ENCODE measurements at places on chromosomes 7 and 10.

DNA sequence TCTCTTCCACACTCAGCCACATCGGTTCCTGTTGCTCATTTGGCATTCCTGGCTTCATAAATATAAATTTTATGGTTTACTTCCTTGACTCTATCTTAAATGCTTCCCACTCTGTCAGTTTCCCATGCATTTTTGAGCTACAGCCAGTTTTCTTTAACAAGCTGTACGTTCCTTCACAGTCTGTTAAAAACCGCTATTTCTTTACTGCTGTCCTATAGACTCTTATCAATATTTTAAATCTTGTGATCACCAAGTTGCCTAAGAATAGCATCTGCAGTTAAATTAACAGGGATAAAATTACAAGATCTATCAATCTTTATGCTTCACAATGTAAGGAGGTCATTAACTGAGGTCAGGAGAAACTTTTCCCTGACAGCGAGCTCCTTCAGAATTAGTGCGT lies 103.1 kb upstream of the RHOBTB1 start:
- DNase-seq = no peak

GRCh38 chr7:100911484-100911883 lies 15.8 kb upstream of the ACHE start:
- no peak for DNase-seq

- peak; percentile 44 for DNase-seq
Measured at GRCh38 chr7:23544913-23545354, 13.2 kb upstream of the TRA2A start.

GRCh38 chr7:34165466-34165865 lies 260.1 kb downstream of the BMPER start:
- DNase-seq = no peak

DNA sequence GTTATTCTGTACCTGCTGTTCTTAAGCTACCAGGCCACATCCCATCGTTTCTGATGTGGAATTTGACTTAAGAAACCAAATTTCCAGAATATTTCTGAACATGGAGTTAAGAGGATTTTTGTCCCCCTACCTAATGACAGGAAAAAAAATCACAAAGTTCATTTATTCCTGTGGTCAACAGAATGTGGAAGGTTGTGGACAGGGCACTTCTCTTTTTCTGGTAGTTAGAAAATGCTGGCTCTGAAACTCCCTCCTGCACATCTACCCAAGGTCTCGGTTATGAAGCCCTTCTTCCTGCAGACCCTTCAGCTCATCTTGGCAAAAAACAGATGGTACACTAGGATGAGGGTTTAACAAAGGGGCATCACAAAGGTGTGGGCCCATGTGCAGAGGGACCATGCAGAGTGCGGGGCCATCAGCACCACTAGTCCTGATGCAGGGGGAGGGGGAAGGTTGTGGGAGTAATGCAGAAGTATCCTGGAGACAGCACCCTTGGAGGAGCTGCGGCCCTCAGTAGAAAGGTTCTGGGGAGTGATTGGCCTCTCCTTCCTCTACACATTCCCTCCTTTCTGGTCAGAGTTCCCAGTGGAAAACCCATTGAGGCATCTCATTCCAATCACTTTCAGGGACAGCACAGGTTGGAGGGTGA lies 9.8 kb downstream of the ALOX5 start:
- no peak for DNase-seq

GRCh38 chr7:134991469-134992339 lies 5.4 kb downstream of the AGBL3 start:
- no peak for DNase-seq

DNA sequence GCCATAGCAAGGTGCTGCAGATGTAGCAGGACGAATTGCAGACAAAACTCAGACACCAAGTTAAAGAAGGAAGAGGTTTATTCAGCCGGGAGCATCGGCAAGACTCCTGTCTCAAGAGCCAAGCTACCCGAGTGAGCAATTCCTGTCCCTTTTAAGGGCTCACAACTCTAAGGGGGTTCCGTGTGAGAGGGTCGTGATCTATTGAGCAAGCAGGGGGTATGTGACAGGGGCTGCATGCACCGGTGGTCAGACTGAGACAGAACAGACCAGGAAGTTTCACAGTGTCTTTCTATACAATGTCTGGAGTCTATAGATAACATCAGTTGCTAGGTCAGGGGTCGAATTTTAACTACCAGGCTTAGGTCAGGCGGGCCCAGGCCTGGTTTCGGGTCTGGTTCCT lies 222.0 kb upstream of the C7orf33 start:
- no peak for DNase-seq

- peak; percentile 9 for DNase-seq
Measured at GRCh38 chr7:50208378-50208982, 96.0 kb upstream of the IKZF1 start.

- no peak for DNase-seq
Measured at GRCh38 chr10:3293581-3294431, 121.2 kb upstream of the PITRM1 start.

GRCh38 chr7:54799792-54800191 lies 40.8 kb upstream of the SEC61G start:
- DNase-seq = no peak

DNA sequence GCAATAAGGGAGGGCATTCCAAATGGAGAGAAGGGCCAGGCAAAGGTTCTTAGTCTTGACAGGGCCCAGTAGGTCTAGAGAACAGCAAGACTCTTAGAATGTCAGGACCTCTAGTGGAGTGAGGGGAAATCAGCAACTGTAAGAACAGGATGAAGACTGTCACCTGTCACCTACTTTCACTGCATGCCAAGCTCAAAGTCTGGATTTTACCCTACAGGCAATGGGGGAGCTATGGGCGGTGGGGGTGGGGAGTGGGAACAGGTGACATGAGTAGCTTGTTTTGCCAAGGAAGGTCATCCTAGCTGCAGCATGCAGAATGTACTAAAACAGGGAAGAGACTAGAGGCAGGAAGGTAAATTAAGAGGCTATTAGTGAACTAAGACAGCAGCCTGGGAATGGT lies 18.3 kb downstream of the GOT1 start:
- DNase-seq = no peak

GRCh38 chr10:70145666-70146488 lies 623 bp downstream of the TYSND1 start:
- DNase-seq = peak; percentile 81

DNA sequence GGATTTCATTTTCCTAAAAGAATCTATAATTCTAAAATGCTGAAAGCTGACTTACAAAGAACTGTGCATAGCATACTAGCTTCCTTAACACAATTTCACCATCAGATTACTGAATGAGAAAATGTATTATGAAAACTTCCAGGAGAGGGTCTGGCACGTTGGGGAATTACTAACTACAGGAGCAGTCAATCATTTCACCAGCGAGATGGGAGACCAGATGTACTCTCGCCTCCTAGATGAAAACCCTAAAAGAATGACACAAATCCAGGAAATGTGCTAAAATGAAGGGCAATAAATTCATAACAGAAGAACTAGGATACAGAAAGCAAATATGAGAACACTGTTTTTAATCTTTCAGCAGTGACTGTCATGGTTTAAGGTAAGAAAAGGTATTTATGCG lies 330.8 kb downstream of the ABCA13 start:
- DNase-seq = no peak

DNA sequence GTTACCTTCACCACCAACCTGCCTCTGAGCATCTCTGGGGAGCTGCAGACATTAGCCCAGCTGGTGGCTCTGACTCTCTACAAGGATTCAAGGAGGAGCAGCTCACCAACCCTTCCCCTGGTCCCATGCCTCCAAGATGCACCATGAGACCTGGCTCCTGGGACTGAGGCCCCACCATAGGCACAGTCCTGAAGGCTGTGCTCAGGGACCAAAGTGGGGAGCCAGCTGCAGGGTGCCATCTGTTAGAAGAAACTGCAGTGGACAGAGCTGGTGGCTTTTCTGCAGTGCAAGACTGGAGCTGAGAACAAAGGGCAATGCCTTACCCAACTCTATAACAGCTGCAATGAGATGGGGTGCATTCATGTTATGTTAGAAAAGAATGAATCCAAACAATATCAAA lies 581.6 kb downstream of the TCERG1L start:
- DNase-seq = no peak

DNA sequence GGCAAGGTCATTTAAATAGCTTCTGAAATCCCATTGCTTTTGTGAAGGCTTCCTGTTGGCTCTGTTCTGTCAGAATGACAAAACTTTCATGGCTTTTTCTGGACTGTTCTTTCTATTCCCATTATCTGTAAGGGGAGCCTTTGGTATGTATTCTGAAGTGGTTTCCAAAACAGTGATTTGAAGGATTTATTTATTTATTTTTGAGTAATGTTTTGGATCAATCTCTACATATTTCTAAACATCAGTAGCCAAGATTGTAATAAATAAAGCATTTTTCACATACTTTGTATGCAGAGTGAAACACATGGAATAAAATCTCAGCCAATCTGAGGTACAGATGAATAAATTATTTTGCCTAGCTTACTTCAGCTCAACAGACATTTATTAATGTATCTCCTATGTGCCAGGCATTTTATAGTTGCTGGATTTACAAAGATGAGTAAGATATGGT lies 121.1 kb downstream of the BBS9 start:
- no peak for DNase-seq

DNA sequence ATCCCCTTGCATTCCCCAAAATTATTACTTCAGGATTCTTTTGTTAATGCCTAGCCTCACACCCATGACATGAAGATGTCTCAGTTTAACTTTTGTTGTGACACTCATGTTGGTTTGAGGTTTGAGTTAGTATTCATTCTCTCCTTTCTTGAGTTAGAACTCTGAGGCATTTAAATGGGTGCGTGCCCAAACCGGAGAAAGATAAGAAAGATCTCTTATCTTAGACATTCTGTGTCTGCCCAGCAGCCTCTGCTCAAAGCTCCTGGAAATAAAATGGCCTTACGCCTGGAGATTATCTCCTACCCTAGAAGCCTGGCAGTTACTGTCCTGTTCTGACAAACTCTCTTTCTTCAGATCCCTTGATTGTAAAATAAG lies 26.3 kb downstream of the WBP1L start:
- no peak for DNase-seq

GRCh38 chr7:138388673-138389491 lies 71.2 kb upstream of the TRIM24 start:
- DNase-seq = no peak

DNA sequence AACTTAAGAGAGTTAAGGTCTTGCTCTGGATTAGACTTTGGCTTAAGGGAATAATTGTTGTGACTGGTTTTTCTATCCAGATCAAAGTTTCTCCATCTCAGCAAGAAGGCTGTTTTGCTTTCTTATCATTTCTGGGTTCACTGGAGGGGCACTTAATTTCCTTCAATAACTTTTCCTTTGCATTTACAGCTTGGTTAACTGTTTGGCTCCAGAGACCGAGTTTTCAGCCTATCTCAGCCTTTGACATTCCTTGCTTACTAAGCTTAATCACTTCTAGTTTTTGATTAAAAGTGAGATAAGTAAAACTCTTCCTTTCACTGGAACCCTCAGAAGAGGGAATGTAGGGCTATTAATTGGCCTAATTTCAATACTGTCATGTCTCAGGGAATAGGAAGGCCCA lies 76.4 kb downstream of the LARP4B start:
- no peak for DNase-seq

GRCh38 chr10:96896884-96897589 lies 64.9 kb downstream of the LCOR start:
- DNase-seq = no peak

DNA sequence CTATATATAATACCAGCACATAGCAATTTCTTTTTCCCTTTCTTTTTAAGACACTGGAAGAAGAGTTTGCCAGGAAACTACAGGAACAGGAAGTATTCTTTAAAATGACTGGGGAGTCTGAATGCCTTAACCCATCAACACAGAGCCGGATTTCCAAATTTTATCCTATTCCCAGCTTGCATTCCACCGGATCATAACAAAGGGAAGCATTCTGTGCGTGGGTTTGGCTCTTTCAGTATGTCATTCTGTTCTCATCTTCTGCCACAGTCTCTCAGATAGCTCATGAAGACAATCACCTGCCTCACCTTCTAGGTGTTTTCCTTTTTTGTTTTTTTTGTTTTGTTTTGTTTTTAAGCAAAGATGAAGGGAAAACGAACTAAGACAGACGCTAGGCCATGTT lies 58.6 kb downstream of the SLK start:
- no peak for DNase-seq

DNA sequence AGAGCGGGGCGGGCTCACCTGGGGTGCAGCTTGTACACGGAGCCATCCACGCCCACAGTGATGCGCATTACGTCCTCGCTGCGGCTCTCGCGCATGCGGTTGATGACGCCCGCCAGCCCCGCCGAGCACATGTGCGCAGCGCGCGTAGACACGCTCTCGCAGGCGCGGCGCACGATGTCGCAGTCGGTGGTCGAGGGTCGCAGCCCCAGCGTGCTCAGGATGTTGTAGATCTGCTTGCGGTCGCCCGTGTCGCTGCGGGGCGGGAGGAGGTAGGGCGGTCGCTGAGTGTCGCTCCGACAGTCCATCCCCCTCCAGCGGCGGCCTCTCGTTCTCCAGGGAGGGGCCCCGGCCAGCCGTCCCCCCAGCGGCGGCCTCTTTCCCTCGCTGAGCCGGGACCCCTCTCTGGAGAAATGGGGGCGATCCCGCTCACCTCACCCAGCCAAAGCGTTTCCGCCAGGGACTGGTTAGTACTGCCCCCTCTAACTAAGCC lies 4.4 kb upstream of the MYL7 start:
- peak; percentile 43 for DNase-seq

GRCh38 chr10:88853155-88853881 lies 1.7 kb upstream of the ANKRD22 start:
- DNase-seq = no peak

- DNase-seq = no peak
Measured at GRCh38 chr7:132735476-132735875, 159.2 kb upstream of the PLXNA4 start.

DNA sequence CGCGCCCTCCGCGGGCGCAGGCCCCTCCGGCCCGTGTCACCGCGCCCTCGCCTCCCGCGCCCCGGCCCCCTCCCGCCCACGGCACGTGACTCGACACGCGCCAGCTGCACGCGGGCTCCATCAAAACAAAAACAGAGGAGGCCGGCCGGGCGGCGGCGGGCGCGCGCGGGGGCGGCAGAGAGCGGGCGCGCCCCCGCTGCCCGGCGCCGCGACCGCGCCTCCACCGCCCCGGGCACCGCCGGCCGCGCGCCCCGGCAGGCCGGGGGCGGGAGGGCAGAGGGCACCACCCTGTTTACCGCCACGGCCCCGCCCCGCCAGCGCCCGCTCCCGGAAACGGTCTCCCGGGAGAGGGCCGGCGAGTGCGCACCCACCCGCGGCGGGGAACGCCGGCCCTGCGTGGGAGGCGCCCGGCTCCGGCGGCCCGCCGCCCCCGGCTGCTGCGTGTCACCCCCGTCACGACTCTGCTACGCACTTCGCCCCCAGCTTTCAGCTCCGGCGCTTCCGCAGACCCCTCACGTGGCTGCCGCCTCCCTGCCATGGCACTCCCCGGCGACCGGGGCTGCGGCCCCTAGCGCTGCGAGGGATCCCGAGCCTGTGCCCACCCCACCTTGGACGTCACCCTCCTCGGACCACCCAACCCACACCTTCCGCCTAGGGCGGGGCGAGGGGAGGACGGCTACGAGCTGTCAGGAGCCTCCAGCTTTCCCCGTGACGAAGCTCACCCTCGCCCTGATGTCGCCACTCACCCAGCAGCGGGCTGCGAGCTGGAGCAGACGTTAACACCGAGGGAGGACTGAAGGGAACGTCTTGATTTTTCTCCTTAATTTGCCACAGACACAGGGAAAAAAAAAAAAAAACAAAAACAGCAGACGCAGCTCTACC lies 221.6 kb upstream of the MKLN1 start:
- DNase-seq = peak; percentile 78

All from activated CD4-positive, alpha-beta T cell treated with anti-CD3 and anti-CD28 coated beads, Interleukin-2, amount 10 ng/mL, durations not matched to agents 7 days and 5 days (primary cell).